CD4-positive, alpha-beta T cell treated with Interferon alpha-2 for 1 hour (primary cell): ENCODE measurements at places on chromosomes 3 and 15.
A peak's percentile ranks its signal among the peaks of the same experiment; 100 is the strongest.

- no peak for DNase-seq
Measured at GRCh38 chr3:29065211-29065785, 215.6 kb upstream of the RBMS3 start.

DNA sequence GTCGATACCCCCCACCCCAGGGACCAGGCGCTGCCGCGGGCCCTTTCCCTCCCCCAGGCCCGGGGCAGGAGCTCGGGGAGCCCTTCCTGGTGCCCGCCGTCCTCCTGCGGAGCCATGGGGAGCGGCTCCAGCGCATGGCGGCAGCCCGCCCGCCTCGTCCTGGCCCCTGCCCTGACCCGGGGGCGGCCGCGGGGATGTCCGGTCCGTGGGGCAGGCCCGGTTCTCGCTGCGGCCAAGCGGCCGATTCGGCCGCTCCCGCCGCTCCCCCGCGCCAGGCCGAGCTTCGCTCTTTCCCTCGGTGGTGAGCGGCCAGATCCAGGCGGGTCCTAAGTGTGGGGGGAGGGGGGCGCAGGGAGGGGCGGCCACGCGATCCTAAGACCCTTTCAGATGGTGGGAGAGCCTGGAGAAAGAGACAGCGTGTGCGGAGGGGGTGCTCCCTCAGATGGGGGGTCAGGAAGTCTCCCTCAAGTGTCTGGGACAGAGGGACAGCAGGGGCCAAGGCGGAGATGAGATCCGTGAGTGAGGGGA, 1.3 kb downstream of the NEIL1 start:
- DNase-seq, result no peak

GRCh38 chr15:37165395-37165794, 65.0 kb upstream of the MEIS2 start:
- no peak for DNase-seq

DNA sequence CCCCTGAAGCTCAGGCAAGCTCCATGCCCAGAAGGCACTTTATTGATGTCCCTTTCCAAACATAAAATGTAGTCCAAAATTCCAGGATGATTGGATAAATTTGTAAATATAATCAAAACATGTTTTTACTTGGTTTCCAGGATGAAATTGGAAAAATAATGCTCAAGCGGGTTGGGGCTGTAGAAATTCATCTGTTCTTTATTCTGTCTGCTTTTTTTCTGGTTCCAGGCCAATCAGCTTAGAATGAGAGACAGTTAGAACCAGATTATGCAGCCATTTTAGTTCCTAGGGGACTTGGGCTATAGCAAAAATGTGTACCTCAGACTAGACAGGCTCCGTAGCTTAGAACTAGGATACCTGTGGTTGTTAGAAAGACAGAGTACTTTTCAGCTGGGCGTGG, 450.8 kb downstream of the MCTP2 start:
- no peak for DNase-seq

- no peak for DNase-seq
Measured at GRCh38 chr15:25331404-25331803, 107.4 kb downstream of the UBE3A start.

DNA sequence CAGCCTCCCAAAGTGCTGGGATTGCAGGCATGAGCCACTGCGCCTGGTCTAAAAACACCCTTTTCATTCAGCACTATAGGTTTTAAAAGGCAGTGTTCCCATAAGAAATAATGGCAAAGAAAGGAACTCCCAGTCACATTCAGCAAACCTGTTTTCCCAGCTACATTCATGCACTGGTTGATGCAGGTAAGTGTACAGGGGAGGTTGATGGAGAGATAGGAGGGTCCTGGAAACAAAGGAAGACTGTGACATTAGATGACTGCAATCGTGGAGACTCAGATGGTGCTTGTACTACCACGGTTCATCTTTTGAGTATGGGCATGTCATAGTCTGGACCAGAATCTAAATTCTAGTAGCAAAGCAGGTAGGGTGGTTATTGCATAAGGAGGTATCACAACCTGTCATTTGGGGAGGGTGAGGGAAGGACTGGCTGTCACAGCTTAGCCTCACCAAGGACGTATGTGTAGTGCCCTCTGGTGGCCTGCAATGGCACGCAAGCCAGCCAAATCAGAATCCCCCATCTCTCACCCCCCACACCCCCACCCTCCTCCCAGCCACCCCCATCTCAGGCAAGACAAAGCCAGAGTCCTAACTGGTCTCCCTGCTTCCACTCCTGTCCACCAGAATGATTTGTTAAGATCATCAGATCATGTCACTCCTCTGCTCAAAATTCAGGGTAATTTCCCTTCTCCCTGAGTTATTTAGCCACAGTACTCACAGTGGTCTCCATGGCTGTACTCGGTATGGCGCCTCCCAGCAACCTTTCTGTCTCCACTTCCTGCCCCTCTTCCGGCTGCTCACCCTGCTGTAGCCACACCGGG, 28.8 kb upstream of the UBL7 start:
- peak; percentile 77 for DNase-seq

GRCh38 chr15:75023872-75024636, 664 bp downstream of the PPCDC start:
- peak; percentile 17 for DNase-seq

- DNase-seq, result no peak
Measured at GRCh38 chr3:39457361-39457760, 10.1 kb upstream of the MOBP start.

DNA sequence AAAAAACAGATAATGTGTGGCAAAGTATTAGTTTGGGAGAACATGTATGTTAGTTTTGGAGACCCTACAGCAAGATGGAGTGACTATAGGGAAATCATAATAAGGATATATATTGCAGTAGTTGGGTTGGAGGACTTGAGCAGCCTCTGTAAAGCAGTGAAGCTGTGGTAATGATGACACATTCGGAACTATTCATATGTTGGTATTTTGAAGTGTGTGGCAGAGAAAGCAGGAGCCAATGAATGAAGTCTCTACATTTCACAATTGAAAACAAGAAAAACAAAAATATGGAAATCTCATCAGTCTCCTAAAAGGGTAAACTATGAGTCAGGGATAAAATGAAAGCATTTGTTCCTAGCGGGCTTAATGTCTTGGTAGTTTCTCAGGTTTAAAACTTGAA, 645.9 kb downstream of the OTOL1 start:
- DNase-seq, result no peak

DNA sequence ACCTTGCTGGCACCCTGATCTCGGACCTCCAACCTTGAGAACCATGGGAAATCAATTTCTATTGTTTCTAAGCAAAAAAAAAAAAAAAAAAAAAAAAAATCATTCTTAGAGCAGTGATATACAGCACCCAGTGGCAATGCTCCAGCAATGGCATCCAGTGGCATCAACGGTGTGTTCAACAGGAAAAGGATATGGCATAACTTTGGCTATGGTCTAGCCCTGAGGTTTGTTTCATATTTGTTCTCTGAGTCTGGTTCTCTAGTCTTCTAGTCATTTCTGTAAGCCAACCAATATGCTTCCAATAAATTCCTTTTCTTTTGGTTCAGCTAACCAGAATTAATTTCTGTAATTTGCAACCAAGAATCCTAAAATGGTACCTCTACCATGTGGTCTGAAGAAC, 19.2 kb downstream of the DENND4A start:
- DNase-seq, result no peak

- no peak for DNase-seq
Measured at GRCh38 chr15:40363611-40364010, 5.6 kb downstream of the DISP2 start.

- no peak for DNase-seq
Measured at GRCh38 chr15:92654662-92655061, 913 bp downstream of the FAM174B start.

DNA sequence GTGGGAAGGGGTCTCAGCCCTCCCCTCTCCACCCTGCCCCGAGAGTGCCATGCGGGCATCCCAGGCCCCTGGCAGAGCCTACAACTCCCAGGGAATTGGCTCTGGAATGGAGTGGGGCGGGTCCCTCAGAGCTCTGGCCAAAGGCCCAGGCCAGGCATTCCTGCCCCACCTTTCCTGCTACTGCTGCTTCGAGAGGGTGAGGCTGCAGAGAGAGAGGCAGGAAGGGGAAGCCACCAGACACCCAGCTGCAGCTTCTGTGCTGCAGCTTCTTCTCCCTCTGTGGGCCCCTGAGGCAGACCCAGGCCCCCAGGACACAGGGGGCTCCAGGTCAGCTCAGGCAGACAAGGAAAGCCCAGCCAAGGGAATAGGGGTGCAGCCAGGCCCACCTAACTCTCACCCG, 2.7 kb downstream of the ALS2CL start:
- no peak for DNase-seq

DNA sequence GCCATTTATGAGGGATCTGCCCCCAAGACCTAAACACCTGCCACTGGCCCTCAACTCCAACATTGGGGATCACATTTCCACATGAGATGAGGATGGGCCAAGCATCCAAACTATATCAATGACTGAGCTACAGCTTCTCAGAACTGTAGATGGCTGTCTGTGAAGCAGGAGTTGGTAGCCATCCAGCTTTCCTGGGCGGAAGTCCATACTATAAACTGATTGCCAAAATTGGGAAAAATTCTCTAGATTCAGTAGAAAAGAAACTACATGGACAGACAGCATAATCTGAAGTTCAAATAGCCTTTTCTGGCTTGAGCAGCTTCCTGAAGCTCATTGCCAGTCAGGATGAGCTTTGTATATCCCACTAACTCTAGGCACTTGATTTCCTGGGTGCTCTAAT, 214.7 kb upstream of the ZBTB20 start:
- no peak for DNase-seq
